ENCODE measurements at places on chromosomes 13 and 19.

GRCh38 chr19:45126654-45127053 is 33.7 kb downstream of the PPP1R37 start:
- DNase-seq: no peak

GRCh38 chr13:43326100-43326499 is 302.7 kb downstream of the DNAJC15 start:
- no peak for DNase-seq

DNA sequence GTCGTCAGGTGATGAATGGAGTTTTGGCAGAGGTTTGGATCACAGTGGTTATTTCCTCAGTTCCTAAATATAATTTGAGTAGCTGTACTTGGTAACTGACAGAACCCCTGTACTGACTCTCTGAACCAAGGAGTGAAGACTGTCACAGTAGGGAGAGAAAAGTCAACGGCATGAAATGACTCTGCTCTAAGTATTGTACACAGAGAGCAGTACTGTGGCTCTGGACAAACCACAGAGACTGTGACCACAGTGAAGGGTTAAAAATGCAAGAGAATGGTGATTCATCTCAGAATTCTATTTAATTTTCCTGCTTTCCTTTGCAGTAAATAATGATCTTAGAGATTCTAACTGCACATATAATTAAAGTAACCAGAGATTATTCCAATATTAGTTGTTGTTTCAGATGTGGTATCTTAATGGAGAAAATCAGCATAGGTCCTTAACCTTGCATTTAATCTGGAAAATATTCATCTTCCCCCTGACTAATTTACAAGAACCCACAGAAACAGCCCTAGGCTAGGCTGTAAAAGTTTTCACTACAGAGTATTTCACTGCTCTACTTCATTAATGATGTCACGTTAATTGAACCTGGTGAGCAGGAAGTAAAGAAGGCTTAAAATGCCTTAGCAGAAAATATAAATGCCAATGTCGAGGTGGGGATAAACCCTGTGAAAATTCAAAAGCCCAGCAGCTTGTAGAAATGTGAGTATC is 221.9 kb downstream of the LIG4 start:
- no peak for DNase-seq

DNA sequence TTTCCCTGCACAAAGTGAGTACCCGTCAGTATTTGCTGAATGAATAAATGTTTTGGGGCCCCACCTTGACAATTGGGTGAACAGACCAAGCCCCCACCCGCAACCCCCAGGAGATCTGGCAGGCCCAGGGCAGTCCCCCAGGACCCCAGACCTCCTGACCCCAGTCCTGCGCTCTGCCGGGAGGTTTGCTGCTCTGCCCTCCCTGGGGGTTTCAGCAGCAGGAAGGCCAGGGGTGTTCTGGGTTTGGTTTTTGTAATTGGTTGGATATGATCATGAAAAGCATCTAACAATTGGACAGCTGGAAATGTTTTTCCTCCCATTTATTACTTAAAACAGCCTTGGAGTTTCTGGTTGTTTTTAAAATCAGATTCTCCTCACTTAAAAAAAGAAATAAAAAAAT is 193.8 kb downstream of the URI1 start:
- DNase-seq: no peak

DNA sequence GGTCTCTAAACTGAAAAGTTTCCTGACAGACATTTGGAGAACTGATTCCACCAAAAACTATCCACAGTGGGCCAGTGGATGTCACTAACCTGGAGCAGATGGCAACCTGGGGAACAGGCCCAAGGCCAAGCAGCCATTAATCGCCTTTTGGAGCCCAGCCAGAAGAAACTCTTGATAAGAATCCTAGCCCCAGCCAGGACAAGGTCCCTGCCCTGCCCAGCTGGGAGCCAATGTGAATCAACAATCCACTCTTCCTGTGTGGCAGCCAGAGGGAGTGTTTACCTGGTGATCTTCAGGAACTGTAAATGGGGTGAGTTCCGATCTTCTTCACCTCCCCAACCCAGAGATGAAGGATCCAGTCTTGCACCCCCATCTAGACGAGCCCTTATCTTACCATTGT is 14.5 kb upstream of the IGSF23 start:
- DNase-seq: no peak

DNA sequence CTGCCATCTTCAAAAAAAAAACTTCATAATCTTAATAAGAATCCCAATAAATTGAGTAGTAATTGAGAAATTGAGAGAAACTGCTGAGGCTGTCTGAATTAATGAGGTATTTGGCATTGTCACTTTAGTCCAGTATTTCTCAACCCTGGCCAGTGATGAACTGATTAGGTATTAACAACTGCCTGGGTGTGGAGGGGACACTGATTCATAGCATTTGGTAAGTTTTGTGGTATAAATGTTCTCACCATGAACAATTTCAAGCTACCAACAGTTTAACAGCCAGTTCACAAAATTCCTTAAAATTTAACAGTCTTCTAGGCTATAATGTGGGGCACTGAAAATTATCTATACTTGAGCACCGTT is 18.3 kb downstream of the GPC6 start:
- DNase-seq: no peak

GRCh38 chr13:104823709-104824108 is 1711.8 kb downstream of the EFNB2 start:
- DNase-seq: no peak
